ENCODE measurements at places on chromosomes 2 and 18.

DNA sequence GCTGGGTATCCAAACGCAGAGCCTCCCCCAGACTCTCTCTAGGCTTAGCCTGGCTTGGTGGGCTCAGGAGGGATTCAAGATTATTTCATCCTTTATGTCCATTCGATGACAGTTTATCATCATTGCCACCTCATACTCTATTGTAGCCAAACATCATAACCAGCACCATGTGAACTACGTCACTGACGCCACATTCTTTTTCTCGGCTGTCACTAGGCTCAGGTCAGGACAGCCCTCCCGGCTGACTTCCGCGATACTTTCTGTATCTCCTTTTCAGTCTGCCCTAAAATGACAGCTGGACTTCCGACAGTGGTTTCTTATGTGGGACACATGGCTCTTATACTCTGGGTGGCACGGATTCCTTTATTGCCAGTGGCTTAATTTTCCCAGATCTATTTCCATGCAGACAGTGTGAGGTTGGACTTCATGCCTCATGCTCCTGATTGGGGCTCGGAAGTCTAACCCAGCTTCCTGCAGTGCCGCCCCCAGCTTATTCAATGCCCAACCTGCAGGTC lies 39.8 kb upstream of the SMIM21 start:
- no peak for DNase-seq

GRCh38 chr18:35438480-35439234 lies 59.1 kb downstream of the INO80C start:
- DNase-seq, result no peak

- no peak for DNase-seq
Observed at GRCh38 chr2:236562434-236562833, 7.2 kb upstream of the ACKR3 start.

GRCh38 chr2:28613186-28613585 lies 117.3 kb downstream of the PLB1 start:
- DNase-seq, result no peak

DNA sequence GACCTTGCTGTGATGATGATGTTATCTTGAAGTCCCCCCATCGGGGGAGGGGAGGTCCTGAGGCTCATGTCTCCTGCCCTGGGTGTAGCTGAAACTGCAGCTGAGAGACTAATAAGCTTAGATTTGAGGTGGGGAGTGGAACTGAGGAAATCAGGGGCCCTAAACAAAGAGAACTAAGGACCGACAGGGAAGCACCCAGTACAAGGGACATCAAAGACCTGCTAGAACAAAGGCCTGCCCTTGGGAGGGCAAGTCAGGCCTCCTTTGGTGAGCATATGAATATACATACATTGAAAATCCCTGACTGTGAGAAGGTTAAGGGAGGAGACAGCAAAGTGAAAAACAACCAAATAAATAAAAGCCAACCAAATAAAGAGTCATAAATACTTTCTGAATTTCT lies 1132.5 kb upstream of the CELF4 start:
- DNase-seq, result no peak

GRCh38 chr2:44397447-44398175 lies 35.9 kb downstream of the CAMKMT start:
- no peak for DNase-seq
